Activated T-helper 1 cell treated with Interleukin-2 at 50 U/mL for 16 hours (primary cell): ENCODE measurements at places on chromosomes 3 and 15.

GRCh38 chr3:107710851-107711250, 188.1 kb downstream of the BBX start:
- DNase-seq, result no peak

GRCh38 chr3:3015185-3016089, 94.7 kb downstream of the IL5RA start:
- DNase-seq, result no peak

- DNase-seq, result no peak
These were observed 921.4 kb downstream of the MCTP2 start for GRCh38 chr15:95152741-95153140.

GRCh38 chr3:32056559-32057290, 49.7 kb upstream of the GPD1L start:
- no peak for DNase-seq

- no peak for DNase-seq
These were observed 12.1 kb downstream of the PAK6 start for GRCh38 chr15:40250771-40251483.
